Stimulated activated CD4-positive, alpha-beta T cell treated with anti-CD3 and anti-CD28 coated beads, Interleukin-12 subunit alpha, Interleukin-12 subunit beta, amount 100 ng/mL, for 48 hours (primary cell): ENCODE measurements at places on chromosomes 1 and 21.

DNA sequence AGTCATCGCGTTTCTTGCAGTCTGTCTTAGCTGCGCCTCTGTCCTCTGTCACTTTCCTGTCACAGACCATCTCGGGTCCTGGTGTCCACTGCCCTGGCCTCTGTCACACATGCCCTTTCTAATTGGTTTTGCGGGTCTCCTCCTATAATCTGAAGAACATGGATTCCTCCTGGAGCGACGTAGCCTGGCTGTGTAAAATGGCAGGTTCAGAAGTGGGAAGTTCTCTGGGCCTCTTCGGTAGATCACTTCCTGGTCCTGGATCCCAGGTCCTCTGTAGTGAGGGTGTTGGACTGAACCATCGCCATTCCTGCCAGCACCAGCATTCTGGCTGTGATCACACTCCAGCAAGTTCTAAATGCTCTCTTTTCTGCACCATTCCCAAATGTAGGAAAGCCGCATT lies 857 bp downstream of the FAM3B start:
- DNase-seq = no peak

- no peak for DNase-seq
Observed at GRCh38 chr1:192559115-192560006, 16.2 kb upstream of the RGS1 start.

- DNase-seq = no peak
Observed at GRCh38 chr1:116460783-116461376, 87.8 kb downstream of the ATP1A1 start.

DNA sequence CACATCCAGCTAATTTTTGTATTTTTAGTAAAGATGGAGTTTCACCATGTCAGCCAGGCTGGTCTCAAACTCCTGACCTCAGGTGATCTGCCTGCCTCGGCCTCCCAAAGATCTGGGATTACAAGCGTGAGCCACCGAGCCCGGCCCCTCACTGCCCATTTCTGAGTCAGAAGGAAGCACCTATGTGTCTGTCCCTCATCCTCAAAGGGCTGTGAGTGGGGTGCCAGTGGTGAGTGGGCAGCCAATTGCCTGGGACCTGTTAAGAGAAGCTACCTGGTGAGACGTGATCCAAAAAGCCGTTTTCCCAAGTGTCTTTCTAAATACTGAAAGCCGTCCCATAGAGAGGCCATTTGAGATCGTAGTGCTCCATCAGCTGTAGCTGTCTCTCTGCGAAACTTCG lies 27.1 kb upstream of the PDXK start:
- DNase-seq = no peak

- DNase-seq = no peak
Observed at GRCh38 chr1:3034728-3035562, 13.7 kb downstream of the ACTRT2 start.

DNA sequence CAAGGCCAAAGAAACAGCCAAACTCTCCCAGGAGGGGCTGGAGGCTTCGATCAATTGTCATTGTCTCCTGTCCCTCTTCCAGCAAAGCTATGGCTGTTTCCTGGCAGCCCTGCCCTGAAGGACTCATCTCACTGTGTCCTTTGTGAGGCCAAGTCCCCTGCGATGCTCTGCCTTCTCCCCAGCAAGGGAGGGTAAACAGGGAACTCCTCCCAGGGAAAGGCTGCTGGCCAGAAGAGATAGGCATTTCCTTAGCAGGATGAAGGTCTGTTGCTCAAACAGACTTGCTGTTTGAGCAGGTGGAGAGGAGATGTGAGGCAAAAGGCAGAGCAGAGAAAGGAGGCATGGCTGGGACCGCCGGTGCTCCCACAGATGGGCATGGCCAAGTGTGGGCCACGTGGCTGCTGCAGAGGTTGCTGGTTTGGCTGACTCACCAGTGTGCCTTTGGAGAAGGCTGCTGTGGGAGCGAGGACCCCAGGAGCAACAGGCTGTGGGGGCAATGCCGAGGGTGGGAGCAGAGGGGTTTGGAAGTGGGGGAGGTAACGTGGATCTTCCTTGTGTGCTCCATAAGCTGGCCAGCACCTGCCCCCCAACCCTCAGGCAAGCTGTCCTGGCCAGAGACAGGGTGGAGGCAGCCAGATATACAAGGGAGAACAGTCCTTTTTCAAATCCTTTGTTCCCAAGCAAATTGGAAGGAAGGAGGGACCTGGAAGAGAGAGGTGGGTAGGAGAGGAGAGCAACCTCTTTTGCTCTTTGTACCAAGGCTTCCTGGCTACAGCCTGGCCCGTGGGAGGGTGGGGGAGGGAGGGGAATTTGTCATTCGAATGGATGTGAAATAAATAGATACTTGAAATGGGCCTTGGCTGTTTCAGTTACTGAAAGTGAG lies 449.8 kb downstream of the SIPA1L2 start:
- DNase-seq = no peak

- DNase-seq = no peak
Observed at GRCh38 chr1:188551176-188551575, 1722.4 kb downstream of the PLA2G4A start.

- no peak for DNase-seq
Observed at GRCh38 chr1:6197746-6198427, 1.5 kb downstream of the RPL22 start.

DNA sequence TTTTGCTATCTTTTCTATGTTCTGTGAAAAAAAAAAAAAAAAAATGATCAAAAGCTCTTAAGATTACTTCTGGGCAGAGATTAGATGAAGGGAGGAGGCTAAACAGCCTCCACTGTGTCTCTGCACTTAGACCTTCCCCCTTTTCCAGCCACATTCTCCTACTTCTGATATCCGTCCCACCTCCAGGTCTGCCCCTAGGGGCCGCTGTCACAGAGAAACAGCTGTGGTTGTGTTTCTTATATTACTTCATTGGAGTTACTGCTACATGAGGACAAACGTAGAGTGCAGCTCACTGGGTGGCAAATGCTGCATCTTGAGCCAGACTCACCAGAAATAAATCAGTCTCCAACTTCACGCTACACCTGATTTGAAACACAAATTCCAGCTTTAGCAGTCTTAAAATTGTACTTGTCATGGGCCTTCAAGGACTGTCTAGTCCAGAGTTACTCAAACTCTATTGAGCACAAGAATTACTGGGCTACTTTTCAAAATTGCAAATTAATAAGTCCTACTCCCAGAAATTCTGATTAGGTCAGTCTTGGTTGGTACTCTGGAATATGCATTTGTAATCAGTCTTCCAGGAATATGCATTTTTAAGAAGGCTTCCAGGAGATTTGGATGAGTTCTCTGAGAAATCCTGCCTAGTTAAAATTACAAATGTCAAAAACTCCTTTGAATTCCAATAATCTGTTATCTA lies 125.2 kb upstream of the PTBP2 start:
- peak; percentile 2 for DNase-seq

GRCh38 chr1:221832617-221833016 lies 90.7 kb upstream of the DUSP10 start:
- no peak for DNase-seq

- DNase-seq = no peak
Observed at GRCh38 chr1:31297277-31298247, 730 bp downstream of the ZCCHC17 start.
